ENCODE measurements at places on chromosomes 3 and 15.
A peak's percentile ranks its signal among the peaks of the same experiment; 100 is the strongest.

- DNase-seq, result no peak
These were observed 611.3 kb downstream of the EDEM1 start for GRCh38 chr3:5798809-5799208.

- DNase-seq, result no peak
These were observed 19.2 kb upstream of the TOP2B start for GRCh38 chr3:25683882-25684281.

- DNase-seq, result no peak
These were observed 138.6 kb upstream of the UMPS start for GRCh38 chr3:124591699-124592098.

GRCh38 chr3:47419083-47420043, 38.5 kb downstream of the PTPN23 start:
- no peak for DNase-seq

- DNase-seq, result no peak
These were observed 56.7 kb upstream of the SNRPA1 start for GRCh38 chr15:101351736-101352135.

DNA sequence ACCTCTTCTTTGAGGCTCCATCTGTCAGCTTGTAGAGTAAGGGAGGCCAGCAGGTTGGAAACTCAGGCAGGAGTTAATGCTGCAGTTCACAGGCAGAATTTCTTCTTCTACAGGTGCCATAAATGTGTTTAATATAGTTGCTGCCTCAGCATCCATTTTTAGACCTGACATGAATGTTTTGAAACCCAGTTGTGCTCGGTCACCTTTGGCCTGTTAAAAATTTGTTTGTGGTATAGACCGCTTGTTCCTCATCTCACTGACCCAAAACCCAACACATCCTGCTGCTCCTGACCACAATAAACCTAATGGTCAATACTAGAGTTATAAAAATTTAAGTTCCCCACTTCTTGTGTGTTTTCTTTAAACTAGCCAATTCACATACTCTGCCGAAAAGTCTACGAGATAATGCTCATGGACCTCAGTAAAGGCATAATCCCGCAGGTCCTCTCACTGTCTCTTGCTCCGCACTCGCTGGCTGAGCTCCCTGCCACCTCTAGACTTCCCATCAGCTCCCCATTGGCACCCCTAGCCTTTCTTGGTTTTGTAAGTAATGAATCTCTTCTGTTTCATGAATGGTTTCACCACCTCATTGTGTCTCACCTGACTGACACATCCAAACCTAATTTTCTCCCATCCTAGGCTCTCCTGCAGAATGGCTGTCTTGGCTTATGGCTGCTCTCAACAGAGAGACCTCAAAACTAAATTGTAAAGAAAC, 138.5 kb upstream of the STRIT1 start:
- no peak for DNase-seq

DNA sequence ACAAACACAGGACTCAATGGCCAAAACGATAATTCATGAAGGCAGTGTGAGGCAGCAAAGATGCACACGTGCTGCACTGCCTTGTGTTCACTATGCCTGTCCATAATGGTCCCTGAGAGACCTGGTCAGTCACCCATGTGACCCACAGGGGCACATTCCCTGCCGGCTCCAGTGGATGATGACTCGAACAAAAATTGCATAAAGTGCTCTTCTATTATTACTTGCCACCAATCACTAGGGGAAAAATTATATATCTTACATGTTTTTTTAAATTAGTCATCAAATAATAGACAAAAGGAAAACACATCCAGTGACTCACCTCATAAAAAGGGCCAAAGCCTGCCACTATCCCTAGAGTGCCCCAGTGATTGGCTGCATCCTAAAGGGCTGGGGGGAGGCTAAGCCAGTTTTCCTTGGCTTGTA, 47.5 kb downstream of the UBP1 start:
- no peak for DNase-seq

- no peak for DNase-seq
These were observed 265.4 kb upstream of the KCNMB2 start for GRCh38 chr3:178270838-178271237.

DNA sequence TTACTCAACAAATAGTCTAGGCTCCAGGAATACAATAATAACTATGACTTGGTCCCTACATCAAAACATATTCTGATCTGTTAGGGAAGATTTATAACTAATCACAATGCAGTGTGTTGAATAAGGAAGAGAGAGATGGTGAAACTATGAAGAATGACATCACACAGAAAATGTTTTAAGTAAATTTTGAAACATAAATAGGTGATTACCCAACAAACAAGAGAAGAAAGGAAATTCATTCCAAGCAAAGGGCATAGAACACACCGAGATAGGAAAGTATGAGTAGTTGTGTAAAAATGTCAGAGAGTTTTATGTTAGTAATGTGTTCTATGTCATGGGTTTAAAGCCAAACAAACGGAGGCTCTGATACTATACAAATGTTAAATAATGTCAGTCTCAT, 13.4 kb downstream of the SEC62 start:
- no peak for DNase-seq

DNA sequence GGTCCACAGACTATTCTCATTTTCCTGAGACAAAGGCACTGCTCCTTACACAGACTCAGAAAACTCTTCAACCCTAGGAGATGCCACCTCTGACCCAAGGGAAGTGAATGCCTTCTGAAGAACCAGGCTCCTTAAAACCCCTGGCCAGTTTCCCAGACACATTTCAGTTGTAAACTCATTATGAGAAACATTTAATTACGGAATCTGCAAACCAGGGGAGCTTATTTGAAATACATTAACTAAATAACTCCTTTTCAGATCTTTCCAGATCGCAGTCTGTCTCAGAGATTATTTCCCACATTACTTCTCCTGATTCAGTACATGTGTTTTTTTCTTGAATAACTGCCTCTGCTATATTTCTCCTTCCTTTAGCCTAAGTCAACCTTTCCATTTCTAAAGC, 17.6 kb downstream of the MYO5A start:
- no peak for DNase-seq

DNA sequence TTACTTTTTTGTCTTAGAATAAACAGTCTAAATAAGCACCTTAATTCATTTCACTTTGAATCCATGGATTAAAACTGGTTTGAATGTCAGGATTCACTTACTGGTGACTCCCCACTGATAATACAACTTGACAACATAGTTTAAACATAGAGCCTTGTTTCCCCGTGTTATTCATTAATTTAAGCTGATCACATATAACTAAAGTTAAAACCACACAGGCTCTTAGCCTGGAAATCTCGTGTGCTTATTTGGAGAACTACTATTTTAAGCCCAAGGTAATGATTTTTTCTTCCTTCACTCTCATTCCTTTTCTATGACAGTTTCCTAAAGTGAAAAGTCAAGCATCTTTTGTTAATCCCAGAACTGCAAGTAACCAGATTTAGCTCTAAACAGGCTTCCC, 64.2 kb downstream of the HACD2 start:
- no peak for DNase-seq

GRCh38 chr3:43389388-43390254, 103.3 kb downstream of the SNRK start:
- no peak for DNase-seq

- no peak for DNase-seq
These were observed 613.4 kb downstream of the ZPLD1 start for GRCh38 chr3:103048068-103048722.

GRCh38 chr3:74535281-74535680, 79.2 kb downstream of the CNTN3 start:
- no peak for DNase-seq

DNA sequence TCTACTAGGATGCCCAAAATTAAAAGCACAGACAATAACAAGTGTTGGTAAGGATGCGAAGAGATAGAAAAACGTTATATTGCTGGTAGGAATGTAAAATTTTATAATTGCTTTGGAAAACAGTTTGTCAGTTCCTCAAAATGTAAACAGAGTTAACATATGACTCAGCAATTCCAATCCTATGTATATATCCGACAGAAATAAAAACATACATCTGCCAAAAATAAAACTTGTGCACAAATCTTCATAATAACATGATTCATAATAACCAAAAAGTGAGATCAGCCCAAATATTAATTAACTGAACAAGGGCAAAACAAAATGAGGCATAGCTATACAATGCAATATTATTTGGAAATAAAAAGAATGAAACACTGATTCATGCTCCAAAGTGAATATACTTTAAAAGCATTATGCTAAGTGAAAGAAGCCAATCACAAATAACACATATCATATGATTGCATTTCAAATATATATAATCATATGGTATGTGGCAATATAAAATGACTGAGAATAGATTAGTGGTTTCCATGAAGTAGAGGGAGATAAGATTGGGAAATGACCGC, 609.3 kb downstream of the IGSF11 start:
- no peak for DNase-seq

- DNase-seq, result no peak
These were observed 74.7 kb upstream of the ZNF385D start for GRCh38 chr3:21825684-21826083.

GRCh38 chr3:72816862-72817355, 31.3 kb downstream of the SHQ1 start:
- no peak for DNase-seq

GRCh38 chr3:185656321-185656840, 70.3 kb downstream of the SENP2 start:
- no peak for DNase-seq

DNA sequence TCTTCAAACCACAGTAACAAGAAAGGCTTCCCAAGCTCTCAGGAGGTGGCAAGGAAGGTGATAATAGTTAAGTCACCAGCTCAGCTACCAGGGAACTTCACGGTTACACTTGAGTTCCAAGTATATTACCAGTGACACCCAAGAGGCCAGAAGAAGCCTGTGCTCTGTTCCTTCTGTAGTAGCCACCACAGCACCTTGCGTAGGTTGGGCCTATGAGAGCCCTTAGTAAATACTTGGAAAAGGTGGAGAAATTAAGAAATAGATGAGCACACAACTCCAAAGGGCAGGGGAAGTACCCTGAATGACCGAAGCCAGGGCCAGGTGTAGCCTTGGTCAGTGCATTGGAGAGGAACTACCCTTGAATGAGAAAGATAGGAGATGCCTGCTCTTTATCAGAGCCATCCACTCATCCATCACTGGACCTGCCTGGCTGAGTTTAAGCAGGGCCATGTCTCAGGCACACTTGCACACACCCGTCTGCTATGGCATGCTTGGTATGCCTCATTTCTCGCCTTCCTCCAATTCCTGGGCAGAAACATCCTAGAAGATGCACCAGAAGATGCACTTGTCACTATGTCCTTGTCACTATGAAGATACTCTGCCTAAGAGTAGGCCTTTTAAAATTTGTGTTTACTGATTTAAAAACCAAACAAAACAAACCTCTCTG, 32.6 kb upstream of the NDUFB4 start:
- DNase-seq, result no peak

DNA sequence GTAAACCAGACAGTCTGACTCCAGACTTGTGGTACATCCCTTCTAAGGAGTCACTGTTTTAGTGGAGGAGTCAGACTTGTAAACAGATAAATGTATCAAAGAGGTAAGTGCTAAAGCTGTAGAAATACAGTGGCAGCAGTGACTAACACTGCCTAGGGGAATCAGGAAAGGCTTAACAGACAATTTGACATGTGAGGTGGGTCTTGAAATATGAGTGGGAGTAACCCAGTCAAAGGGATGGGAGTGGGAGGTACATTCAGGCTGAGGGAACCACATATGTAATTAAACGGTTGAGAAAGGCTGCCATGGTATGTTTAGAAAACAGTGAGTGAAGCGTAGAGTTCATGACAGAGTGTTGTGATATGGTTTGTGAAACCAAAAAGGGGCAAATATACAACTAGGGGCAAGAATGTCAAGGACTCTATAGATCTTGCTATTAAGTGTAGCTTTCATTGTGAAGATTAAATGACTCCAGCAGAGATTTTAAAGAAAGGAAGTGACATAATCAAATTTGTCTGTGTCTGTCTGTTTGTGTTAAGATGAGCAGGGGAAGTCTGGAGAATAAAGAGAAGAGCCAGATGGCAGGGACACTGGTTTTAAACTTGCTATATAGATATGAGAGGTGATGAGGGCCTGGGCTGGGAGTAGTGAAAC, 11.2 kb upstream of the ALCAM start:
- DNase-seq, result no peak

DNA sequence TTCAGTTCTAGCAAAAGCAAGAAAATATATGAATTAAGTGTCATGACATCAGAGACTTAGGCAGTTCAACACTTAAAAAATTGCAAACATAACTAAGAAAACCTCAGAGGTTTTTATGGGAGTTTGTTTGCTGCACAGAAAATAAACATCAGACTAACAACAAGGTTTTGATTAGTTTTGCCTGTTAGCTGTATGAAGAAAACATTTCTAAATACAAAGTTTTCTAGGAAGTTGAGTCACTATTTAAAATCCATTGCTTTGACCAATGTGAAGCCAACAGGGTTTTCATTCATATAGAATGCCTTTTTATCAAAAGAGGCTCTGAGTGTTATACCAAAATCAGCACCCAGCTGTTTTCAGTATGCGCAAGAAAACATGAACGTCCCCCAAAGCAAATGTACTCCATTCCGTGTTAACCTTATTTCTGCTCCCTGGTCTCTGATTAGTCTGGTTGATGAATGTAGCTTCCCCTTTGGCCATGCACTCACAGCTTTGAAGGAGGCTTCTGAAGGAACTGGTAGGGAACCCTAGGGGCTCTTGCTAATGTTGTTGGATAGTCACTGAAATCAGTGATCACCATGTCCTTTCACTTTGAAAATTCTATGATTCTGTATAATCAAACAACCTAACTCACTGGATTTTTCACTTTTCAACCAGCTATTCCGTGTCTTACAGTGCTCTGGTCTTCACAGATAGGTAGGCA, 89.6 kb upstream of the TSEN2 start:
- DNase-seq, result no peak

DNA sequence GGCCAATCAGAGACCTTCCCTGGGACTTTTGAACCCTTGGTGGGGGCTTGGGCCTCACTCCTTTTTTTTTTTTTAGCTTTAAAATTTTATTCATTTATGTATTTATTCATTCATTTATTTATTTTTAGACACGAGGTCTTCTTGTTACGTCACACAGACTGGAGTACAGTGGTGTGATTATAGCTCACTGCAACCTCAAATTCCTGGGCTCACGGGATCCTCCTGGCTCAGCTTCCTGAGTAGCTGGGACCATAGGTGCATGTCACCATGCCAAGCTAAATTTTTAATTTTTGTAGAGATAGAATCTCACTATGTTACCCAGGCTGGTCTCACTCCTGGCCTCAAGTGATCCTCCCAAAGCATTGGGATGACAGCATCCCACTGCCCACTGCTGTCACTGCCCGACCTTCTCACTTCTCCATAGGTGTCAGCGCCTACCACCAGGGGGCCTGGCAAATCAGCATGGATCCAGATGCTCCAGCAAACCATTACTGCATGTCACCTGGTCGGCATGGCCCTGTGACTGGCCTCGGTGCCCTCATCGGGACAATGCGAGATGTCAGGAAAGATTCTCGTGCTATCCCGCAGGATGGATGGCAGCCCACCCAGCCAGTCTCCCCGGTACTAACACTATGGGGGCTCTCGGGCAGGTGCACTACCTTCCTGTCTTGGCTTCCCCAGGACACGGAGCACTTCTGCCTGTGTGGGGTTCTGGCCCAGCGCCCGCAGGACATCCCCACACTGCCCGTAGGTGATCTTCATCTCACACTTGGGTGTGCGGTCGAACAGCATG, 3.0 kb downstream of the MYL3 start:
- peak; percentile 64 for DNase-seq

GRCh38 chr3:52119099-52119498, 35.1 kb downstream of the POC1A start:
- DNase-seq, result no peak

GRCh38 chr3:107410606-107411005, 33.4 kb downstream of the CCDC54 start:
- DNase-seq, result no peak
